HepG2 (cell line): ENCODE measurements at places on chromosomes 1 and 21. TPM values are rescaled to one million over a fixed set of nuclear protein-coding genes. Genes with fewer than 3 reads are reported as not detected.
A peak's percentile ranks its signal among the peaks of the same experiment; 100 is the strongest.

- peak; percentile 86 for DNase-seq
These were observed 7.2 kb upstream of the SEMA4A start for GRCh38 chr1:156146020-156146768.

GRCh38 chr1:67635055-67635809, 49.8 kb upstream of the GADD45A start:
- DNase-seq: no peak

GRCh38 chr1:52633291-52633754, 355 bp downstream of the SHISAL2A start:
- no peak for DNase-seq

The NTPCR gene
- total RNA-seq: 47.0 and 65.1 TPM in 2 replicates

The CEP104 gene
- 20.4 and 33.8 TPM in 2 replicates for total RNA-seq
